ENCODE measurements at places on chromosomes 5 and 9.
A peak's percentile ranks its signal among the peaks of the same experiment; 100 is the strongest.

DNA sequence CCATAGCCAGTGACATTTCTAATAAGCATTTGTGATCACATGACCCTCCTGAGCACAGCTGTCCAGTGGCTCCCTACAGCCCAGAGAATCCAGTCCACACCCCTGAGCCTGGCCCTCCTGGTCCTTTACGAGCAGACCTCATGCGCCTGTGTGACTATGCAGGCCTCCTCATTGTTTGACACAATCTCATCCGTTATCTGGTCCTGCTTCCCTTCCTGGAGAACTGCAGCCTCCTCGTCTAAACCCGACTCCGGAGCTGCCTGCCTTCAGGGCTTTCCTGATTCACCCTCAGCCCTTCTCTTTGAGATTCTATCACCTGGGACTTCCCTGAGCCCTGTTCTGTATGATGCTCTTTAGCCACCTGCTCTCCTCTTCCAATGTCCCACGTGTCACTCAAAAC lies 79.7 kb downstream of the GPR21 start:
- DNase-seq: no peak

DNA sequence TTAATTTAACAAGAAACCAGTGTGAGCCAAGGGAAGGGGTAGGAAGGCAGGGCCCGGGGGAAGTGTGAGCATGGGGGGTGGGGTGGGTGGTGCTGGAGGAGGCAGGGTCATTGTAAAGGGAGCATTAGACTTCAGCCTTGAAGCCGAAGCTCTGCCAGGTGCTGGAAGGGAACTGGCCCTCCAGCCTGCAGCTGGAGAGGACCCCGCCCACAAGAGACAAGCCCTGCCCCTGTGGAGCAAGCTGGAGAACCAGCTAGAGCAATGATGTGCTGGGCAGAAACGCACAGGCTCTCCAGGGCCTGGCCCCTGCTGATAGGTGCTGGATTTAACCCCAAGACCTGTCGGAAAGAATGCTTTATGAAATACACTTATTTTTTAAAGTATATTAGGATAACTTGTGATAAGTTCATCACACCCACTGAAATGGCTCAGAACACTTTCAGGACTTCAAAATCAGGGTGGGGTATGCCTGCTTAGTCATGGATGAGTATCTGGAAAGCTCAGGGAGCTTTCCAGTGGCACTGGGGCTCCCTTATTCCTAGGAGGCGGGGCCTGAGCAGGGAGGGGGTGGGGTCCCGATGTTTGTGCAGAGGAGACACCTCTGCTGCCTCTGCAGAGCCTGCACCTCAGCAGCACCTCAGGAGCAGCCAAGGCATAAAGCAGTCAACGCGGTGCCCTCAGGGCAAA lies 27.1 kb downstream of the UBE2QL1 start:
- DNase-seq: no peak

DNA sequence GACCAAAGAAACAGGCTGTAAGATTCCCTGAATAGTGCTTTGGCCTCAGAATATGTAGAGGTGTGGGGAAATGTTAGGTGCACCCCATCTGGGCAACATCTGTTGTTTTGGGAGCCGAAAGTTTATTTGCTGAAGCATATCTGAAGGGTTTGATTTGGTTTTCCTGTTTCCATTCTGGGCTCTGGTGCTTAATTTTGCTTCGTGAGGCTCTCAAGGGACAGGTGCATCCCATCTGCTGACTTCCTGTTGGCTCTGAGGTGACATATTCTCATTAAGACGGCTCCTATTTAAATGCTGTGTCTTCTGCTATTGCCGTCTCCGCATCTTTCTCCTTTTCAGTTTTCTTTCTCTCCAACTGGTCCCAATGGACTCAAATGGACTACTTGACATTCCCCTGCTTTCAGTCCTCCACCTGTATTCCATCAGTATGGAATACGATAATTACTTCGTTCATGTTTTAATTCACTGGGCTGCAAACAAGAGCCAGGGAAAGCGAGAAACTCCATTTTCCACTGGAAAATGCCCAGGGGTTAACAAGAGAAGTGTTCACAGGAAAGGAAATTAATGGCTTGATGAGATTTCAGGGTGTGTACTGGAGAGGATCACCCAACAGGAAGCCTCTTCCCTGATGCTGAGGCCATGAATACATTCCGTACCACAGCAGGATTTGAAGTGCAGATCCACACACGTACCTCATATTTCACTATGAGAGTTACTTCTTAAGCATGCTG lies 104.0 kb downstream of the MTX3 start:
- DNase-seq: no peak

DNA sequence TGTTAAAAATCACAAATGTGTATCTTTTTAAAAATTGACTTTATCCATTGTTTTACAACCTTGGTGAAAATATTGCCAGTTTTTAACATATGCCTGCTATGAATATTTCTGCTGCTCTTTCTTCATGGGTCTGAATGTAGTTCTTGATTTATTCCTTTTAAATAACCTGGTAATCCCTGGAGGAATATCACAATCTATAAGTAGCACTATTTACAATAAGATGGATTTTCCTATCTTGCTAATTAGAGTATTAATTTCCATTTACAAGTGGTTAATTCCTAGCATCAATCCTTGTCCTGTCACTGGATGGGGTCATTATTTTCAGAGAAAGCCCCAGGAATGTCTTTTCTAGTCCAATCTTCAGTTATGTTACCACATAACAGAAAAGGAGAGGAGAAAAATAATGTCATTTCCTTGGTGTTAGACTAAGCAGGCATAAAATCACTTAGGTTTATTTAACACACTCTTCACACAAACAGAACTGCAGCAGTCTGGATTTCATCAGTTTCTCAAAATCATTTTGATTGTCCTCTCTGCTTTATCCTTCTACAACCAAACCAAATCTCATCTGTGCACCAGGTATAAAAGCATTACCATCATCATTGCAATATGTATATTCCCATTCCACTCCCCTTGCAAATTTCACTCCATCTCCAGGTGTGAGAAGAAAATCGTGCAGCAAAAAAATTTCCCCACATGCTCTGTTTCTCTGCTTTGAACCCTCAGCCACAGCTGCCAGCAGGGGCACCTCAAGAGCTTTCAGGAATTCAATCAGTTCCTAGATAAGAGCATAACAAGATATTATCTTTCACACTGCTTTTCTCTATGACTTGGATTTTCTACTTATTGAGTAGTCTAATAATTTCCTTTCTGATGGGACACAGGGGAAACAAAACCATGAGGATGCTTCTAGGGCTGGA lies 204.1 kb downstream of the SEC61B start:
- DNase-seq: no peak

- DNase-seq: no peak
Observed at GRCh38 chr5:169716287-169716686, 79.2 kb downstream of the DOCK2 start.

- no peak for DNase-seq
Observed at GRCh38 chr5:98503616-98504015, 269.8 kb upstream of the RGMB start.

DNA sequence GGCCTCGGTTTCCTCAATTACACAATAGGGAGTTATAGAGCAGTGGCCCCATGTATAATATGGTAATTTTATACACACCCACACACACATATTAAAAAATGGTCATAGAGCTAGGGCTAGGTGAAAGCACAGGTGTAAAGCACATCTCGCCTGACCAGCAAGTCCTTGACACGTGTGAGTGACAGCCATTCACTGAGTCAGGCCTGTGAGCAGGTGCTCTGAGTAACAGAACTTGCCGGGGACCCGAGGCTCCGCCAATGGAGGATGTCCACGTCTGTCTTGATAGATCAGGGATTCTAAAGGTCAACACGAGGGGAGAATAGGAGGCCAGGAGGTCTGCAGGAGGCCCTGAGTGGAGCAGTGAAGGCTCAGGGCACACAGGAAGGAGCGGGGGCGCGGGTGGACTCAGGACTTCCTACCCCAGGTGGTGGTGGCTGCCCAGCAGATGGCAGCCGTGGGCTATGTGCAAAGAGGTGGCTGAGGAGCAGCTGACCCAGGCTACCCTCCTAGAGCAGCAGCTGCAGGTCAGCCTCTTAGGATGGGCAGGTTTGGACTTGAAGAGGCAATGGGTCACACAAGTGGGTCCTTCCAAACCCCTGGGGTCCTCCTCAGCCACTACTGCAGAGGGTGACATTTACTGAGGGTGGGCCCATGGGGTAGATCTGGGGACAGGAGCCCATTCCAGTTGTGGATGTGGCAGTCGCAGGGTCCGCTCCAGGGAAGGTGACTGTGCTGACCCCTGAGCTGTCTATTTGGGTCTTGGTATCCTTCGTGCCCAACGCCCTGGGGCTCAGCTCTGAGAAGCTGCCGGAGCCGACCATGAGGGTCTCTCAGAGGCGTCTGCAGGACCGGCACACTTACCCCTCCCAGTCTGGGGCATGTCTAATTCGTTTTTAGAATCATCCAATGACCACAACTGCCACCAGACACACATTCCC lies 45.9 kb downstream of the PRRT1B start:
- peak; percentile 88 for DNase-seq

DNA sequence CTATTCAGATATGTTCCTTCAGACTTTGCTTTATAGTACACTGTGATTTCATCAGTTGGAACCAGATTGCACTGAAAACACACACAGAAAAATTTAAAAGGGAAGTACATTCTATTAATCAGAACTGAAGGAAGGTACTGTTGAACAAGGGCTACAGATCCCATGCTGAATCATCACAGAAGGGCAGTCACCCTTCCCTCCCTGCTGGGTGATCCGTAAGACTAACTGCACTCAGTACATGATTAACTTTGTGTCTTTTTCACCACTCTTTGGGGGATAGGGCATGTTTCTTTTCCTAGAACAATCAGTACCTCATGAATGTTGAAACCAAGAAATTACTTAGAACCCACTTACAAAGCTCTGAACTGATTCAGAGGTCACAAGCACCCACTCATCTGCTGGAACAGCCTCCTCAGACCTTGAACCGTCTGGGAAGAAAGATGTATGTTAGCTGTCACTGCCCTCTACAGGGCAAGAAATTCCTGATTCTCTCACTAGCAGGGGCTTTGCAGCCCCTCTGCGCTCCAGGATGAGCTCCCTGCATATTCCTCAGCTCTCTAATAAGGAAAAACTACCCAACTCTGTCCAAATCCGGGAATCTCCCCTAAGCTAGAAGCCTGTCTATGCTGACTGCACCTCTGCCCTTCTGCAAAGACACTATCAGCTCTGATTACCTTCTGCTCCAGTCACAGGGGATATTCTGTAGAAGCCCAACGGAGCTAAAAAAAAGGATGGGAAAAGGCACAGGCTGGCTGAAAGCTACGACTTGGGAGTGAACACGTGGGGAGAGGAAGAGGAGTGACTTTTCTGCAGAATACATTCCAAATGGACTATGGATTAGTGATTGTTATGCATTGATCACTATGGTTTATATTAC lies 51.0 kb downstream of the IARS1 start:
- DNase-seq: no peak

DNA sequence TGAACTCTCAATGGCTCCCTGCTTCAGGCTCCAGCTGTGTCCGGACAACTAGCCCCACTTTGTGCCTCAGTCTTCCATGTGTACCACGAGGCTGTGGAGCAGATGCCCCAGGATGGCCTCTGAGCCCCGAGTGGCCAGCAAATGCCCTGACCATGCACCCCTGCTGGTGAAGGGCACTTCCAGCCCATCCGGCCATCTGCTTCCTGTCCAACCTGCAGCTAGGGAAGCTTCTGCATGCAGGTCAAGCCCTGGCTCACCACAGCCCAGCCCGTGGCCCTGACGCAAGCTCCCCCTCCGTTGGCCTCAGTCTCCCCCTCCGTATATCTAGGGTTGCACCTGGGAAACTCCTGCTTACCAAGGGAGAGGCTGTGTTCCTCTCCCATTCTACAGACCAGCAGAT lies 4.8 kb downstream of the NINJ1 start:
- DNase-seq: no peak

All from T47D (cell line).